ENCODE measurements at places on chromosomes 5 and 9.

DNA sequence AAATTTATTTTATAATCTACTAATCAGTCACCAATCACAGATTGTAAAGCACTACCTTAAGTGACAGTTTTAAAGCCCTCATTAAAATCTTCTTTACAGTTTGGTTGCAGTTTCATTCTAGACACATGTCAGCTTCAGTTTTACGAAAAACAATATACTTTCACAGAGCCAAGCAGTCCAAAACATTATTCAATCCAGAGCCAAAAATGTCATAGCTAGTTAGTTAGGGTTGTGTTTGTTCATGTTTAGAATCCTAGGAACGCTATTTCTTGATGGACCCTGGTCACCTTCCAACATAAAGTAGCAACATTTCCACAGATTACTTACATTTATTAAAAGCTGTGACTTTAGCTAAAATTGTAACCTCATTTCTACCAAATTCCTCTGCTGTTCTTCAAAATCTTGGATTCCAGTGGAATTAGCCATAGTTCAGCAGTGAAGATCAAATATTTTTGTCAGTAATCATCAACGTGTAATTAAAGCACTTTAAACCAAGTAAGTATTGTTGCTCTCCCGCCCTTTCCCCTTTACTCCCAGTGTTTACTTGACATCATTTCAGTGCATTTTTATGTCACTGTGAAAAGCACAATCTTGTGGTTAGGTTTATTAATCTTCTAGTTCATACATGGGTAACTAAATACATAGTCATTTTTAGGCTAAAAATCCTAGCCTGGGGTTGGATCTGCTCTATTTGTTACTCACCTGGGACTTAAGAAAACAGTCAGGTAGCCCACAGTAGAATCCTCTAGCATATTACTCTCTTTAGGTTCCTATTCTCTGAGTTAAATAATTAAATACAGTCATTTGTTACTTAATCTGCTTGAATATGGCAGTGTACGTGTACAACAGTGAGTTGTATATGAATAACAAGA is 74.3 kb downstream of the NIPBL start:
- DNase-seq = no peak

GRCh38 chr9:27645161-27645840 is 72.0 kb upstream of the C9orf72 start:
- no peak for DNase-seq

DNA sequence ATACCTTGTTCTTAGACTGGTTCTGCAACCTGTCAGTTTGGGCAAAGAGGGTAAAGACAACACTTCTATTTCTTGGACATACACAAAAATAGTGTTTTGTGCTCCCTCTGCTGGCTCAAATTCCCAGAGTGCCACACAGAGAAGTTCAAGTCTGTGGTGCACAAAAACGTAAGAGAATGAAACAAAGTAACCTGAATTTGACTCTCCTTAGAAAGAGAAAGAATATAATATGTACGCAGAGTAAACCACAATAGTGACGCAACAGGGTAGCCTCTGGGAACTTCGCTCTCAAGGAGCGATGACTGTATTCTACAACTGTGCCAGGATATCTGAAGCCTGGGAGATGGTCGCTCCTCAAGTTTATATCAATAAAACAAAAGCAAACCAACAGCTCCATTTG is 18.5 kb downstream of the DDX31 start:
- no peak for DNase-seq

DNA sequence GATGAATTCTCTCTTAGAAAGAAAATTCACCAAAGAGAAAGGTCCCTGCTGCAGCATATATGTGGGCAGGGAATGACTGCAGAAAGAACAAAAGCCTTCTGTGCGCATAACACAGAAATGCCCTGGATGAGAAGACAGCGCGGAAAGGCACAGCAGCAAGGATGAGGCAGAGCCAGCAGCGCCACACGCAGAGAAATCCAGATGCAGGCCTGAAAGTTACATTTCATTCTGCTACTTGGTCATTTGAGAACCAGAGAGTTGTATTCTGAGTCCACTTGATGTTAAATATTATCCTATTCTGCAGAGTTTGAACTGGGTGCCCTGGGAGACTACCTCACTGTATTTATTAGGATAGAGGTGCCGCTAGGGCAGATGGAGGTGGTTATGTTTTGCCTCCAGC is 68.5 kb downstream of the GLDC start:
- no peak for DNase-seq

DNA sequence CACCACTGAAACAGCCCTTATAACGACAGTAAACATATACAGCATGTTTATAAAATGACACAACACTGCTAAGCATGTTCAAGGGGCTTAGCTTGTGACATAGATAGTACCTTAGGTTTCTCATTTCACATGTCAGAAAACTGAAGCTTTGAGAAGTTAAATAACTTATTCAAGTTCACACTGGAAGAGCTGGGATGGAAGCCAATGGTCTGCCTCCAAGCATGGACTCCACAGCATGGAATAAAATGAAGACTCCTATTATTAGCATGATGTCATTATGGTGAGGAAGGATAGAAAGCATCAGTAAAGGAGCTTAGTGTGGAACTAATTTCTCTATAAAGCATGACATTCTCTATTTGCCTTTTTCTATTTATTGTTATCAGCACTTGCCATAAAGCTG is 316.7 kb downstream of the PLK2 start:
- DNase-seq = no peak

DNA sequence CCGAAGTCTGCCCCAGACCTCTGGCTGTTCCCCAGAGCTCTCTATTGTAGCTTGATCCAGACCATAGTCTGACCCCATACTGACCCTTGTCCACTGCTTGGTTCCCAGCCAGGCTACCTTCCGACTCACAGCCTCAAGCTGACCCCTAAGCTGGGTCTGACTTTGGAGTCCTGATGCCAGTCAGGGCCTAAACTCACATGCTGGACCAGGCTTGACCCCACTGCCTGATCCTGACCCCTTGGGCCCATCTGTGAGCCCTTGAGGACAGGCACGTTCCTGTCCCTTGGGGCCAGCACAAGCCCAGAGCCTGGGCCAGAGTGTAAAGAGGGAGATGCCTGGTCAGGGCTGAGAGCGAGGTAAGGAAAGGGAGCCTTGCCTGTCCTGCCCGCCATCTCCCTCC is 32.7 kb upstream of the ENHO start:
- no peak for DNase-seq

GRCh38 chr9:15578714-15579113 is 25.9 kb downstream of the CCDC171 start:
- no peak for DNase-seq

GRCh38 chr5:45609661-45610060 is 86.5 kb downstream of the HCN1 start:
- no peak for DNase-seq

GRCh38 chr5:61280761-61281427 is 51.2 kb upstream of the ZSWIM6 start:
- DNase-seq = no peak

DNA sequence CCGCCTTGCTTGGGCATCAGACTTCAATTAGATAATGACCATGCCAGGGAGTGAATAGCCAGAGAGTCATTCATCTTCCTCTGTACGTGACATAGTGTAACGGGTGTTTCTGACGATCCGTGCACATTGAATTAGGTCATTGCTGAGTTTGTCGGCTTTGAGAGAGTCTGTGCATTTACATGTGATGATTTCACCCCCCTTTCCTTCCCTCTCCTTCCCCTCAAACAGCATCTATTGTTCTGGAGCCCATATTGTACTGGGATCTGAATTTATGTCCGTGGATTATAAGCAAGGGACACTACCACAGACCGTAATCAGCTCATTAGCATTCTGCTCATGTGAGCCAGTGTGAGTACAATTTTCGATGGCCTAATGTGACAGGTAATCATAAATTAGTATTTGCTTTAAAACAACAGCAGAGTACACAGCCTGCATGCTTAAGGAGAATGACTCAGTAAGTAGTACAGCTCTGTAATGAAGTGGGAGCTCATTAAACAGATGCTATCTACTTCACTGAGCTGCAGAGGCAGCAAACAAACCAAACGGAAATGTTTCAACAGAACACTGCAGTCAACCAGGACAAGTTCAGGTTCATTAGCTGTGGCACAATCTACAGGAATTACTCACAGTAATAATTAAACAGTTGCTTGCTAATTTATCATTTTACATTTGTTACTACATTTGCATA is 302.1 kb downstream of the CSNK1G3 start:
- DNase-seq = no peak

DNA sequence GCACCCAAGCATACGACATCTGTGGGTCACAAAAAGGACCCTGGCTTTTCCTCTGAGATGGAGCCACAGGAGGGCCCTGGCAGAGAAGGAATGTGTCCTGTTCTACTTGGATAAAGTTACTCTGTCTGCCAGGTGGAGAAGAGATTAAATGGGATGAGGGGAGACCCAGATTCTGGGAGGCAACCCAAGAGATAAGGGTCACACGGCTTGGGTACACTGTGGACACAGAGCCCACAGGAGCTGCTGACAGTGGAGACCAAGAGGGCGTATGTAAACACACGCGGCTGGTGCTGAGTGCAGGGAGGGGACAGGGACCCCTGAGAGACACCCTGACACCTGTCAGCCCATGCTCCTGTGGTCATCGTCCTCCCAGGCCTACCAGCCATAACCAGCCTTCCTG is 6.2 kb downstream of the CDK20 start:
- no peak for DNase-seq

DNA sequence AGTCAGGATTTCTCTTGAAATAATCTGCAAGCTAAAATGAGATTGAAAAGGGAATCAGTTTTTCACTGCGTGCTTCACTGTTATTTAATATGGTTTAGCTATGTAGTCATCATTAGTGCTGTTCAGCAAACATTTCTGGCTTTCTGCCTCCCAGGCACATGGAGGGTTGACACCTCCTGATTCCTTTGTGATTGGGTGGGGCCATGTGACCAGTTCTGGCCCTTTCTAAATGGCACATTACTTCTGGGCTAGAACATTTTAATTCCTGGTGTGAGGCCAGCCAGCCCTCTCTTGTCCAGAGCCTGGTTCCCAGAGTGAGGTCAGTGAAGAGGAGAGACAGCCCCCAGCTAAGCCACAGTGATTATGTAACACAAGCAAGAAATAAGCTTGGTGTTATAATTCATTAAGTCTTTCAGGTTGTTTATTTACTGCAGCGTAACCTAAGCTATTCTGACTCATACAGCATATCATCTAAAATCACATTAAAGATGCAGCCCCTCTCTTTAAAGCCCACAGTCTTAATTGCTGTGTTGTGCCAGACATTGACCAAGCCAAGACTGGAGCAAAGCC is 17.4 kb upstream of the ARSI start:
- no peak for DNase-seq

GRCh38 chr9:132288966-132289365 is 65.8 kb downstream of the SETX start:
- DNase-seq = no peak

GRCh38 chr9:134557331-134557730 is 84.3 kb upstream of the COL5A1 start:
- DNase-seq = no peak

DNA sequence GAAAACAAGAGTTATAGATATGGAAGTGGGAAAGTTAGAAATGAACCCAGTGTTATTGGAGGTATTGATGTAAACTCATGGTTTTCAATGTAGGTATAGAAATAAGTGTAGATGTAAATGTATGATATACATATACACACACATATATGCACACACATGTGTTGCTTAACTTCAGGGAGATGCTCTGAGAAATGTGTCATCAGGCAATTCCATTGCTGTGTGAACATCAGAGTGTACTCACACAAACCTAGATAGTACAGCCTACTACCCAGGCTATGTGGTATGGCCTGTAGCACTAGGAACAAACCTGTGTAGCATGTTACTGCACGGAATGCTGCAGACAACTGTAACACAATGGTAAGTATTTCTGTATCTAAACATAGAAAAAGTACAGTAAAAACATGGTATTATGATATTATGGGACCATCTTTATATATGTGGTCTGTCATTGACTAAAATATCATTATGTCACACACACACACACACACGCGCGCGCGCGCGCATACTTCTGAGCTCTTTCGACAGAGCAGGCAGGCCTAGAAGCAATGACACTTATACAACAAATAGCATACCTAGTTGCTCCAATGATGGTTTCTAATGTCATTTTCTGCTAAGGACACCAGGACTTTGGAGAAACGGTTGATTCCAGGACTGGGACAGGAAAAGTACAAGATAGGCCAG is 86.6 kb downstream of the MACROH2A1 start:
- DNase-seq = no peak

All from stimulated activated CD8-positive, alpha-beta memory T cell treated with anti-CD3 and anti-CD28 coated beads, Interleukin-7, amount 100 ng/mL, for 48 hours (primary cell).